Suprapubic skin (tissue), 4 donors: ENCODE measurements at places on chromosomes 2 and 18.
A peak's percentile ranks its signal among the peaks of the same experiment; 100 is the strongest.

DNA sequence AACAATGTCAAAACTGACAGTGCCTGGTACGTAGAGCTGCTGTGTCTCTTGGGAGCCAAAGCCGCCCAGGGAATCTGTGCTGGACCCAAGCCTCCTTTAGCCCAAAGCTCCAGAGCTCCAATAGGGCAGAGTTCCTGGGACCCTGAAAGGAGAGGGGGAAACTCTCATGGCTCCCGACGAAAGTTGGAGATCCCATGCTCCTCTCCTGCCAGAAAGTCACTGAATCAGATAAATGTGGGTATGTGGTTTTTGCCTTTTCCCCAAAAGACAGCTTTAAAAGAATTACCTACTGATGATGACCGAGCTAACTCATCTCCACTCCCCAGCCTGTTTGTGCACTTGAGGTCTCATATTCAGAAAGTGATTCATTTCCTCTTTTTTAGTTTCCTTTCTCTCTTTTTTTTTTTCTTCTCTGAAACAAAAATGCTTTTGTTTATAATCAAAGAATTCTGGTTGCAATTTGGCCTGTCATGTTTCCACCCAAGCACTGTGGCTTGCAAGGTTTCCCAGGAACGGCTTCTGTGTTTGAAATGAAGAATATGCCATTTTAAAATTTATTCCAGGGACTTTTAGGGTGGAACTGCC lies 14.1 kb upstream of the PMAIP1 start:
- no peaks in the 10 kb centered on the region for H3K36me3 ChIP-seq
- no peaks in the 10 kb centered on the region for H3K27me3 ChIP-seq
- no peak overlapping the region for H3K27ac ChIP-seq
- DNase-seq, result no peak
- no peak overlapping the region for H3K4me3 ChIP-seq
- H3K4me1 ChIP-seq, result peaks cover 26% of the 10 kb centered on the region

- H3K27ac ChIP-seq, result no peak overlapping the region
- H3K4me3 ChIP-seq, result no peak overlapping the region
- H3K27me3 ChIP-seq, result peaks cover 3% of the 10 kb centered on the region
- peaks cover 4% of the 10 kb centered on the region for H3K4me1 ChIP-seq
- H3K36me3 ChIP-seq, result no peaks in the 10 kb centered on the region
- no peak for DNase-seq
Observed at GRCh38 chr2:201909961-201910361, 103.6 kb downstream of the CDK15 start.

DNA sequence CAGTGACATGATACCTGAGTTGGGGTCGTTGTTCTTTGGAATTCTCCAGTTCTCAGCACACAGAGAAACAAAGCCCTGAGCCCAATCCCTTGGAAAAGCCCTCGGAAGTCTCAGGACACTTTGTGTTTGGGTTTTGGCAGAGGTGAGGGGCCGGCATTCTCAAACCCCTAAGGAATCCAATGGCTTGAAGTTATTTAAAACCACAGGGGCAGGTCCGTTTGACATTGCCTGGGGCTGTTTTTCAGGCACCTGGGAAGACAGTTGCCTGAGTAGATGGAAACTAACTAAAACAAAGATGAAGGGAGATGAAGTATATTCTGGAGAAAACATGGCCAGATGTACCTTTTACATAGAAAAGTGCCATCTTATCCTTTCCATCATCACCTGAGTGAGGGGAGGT lies 22.5 kb upstream of the OTOF start:
- H3K27ac ChIP-seq, result no peak overlapping the region
- H3K36me3 ChIP-seq, result no peaks in the 10 kb centered on the region
- H3K27me3 ChIP-seq, result peaks cover 31% of the 10 kb centered on the region
- DNase-seq, result no peak

DNA sequence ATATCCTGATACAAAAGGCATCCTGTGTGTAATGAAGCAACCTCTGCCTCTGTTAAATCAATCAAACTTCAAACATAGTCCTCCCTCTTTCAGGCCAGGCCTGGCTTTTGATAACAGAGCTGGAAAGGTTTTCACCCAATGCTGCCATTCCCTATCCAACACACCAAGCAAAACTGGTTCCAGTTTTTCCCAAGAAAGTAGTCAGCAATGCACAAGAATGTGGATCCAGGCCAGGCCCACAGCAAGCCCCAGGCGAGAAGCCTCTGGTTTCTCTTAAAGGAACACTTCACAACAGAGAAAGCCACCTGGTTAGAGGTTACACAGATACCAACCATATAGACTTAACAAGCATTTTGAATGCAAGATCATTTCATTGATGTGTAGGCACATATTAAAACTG lies 49.2 kb upstream of the CCDC150 start:
- no peak overlapping the region for H3K4me3 ChIP-seq
- DNase-seq, result no peak
- no peak overlapping the region for H3K27ac ChIP-seq

DNA sequence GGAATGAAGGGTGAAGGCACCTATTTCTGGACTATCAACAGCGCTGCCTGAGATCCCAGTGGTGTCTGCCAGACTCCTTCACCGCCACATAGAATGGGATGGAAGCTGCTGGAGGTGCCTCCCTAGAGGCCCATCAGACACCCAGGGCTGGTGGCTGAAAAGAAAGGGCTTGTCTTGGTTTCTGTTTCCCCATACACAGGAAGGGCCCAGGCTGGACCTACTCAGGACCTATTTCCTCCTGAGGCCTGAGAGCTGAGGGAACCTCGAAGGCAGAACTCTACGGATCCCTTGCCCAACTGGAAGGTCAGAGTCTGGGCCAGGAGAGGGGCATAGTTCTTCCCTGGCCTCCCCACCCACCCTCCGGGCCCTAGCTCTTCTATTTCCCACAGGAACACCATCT lies 2.9 kb upstream of the CLEC4F start:
- no peaks in the 10 kb centered on the region for H3K4me1 ChIP-seq
- no peak overlapping the region for H3K4me3 ChIP-seq
- H3K36me3 ChIP-seq, result no peaks in the 10 kb centered on the region
- DNase-seq, result no peak
- no peak overlapping the region for H3K27ac ChIP-seq

GRCh38 chr2:173555833-173556232 lies 201.2 kb downstream of the CDCA7 start:
- peaks cover 6% of the 10 kb centered on the region for H3K4me1 ChIP-seq
- no peaks in the 10 kb centered on the region for H3K36me3 ChIP-seq
- no peak overlapping the region for H3K27ac ChIP-seq
- no peak for DNase-seq

DNA sequence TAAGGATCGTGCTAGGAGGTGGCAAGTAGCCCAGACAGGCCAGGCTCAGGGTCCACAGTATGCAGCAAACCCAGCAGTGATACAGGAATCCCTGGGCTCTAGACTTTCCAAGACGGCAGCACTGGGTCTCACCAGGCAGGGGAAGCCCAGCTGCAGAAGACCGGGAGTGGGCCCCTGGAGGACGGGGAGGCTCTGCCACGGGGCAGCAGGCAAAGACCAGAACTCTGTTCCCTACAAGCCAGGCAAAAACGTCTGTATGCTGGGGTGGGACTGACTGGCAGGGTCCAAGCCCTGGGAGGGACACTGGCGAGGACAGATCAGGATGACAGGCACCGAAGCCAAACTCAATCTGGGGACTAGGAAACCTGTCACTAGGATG lies 98.9 kb upstream of the SEC11C start:
- no peak for DNase-seq
- no peaks in the 10 kb centered on the region for H3K27me3 ChIP-seq
- H3K4me3 ChIP-seq, result no peak overlapping the region
- H3K4me1 ChIP-seq, result peaks cover 9% of the 10 kb centered on the region

- DNase-seq, result no peak
- H3K27ac ChIP-seq, result no peak overlapping the region
- H3K27me3 ChIP-seq, result no peaks in the 10 kb centered on the region
Observed at GRCh38 chr18:54679318-54680149, 88.5 kb downstream of the DYNAP start.

DNA sequence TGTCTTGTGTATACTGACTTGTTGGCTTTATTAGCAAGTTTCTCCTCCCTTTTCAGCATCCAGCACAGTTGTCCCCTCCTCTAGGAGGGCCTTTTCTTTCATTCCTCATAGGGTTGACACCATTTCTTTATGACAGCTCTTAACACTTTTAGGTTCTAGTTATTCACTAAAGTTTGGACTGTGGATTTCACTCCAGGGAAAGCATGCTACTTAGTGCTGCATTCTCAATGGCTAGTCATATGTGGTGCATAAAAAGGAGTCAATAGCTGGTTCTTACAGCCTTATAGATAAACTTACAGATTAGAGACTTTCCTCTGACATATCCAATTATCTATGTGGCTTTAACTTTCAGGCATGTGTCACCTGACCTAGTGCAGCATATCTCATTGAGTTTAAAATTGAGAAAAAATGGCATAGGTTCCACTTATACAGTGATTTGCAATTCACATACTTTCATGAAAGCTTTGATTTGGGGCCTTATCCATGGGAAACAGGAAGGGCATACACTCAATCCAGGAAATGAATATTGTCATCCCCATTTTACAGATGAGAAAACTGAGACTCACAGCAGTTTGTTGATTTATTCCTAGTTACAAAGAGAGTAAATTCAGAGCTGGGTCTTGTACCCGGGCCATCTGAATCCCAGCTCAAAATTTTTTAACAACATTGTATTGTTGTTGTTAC lies 289.7 kb downstream of the LPIN1 start:
- H3K4me3 ChIP-seq, result no peak overlapping the region
- no peak for DNase-seq
- H3K27me3 ChIP-seq, result no peaks in the 10 kb centered on the region
- no peaks in the 10 kb centered on the region for H3K36me3 ChIP-seq
- no peaks in the 10 kb centered on the region for H3K4me1 ChIP-seq

GRCh38 chr2:102313950-102314349 lies 2.6 kb downstream of the IL1RL1 start:
- H3K27me3 ChIP-seq, result peaks cover under 1% of the 10 kb centered on the region
- no peak overlapping the region for H3K4me3 ChIP-seq
- no peaks in the 10 kb centered on the region for H3K36me3 ChIP-seq
- no peak for DNase-seq
- no peaks in the 10 kb centered on the region for H3K4me1 ChIP-seq

DNA sequence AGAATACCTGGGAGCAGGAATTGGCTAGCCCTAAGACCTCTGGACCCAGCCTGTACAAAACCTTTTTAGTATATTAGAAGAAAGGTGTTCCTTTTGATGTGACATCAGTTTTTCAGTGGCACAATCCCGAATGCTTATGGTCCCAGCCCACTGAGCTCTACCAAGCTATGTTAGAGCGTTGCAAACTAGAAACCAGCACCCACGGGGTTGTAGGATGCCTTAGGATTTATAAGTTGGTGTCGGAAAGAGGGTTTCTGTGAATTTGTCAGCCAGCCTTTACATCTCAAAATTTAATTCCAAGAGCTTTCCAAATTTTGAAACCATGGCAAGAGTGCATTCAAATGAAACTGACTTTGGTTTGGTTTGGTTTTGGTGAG lies 499 bp upstream of the LMAN1 start:
- H3K27me3 ChIP-seq, result no peaks in the 10 kb centered on the region
- H3K27ac ChIP-seq, result peak overlapping the region; percentile 91
- peaks cover 31% of the 10 kb centered on the region for H3K4me1 ChIP-seq
- H3K4me3 ChIP-seq, result peak overlapping the region; percentile 86
- H3K36me3 ChIP-seq, result peaks cover 5% of the 10 kb centered on the region

GRCh38 chr2:28687640-28688385 lies 63.8 kb upstream of the PPP1CB start:
- no peaks in the 10 kb centered on the region for H3K27me3 ChIP-seq
- H3K4me1 ChIP-seq, result peaks cover 13% of the 10 kb centered on the region
- no peak for DNase-seq
- H3K36me3 ChIP-seq, result no peaks in the 10 kb centered on the region
- H3K4me3 ChIP-seq, result no peak overlapping the region

DNA sequence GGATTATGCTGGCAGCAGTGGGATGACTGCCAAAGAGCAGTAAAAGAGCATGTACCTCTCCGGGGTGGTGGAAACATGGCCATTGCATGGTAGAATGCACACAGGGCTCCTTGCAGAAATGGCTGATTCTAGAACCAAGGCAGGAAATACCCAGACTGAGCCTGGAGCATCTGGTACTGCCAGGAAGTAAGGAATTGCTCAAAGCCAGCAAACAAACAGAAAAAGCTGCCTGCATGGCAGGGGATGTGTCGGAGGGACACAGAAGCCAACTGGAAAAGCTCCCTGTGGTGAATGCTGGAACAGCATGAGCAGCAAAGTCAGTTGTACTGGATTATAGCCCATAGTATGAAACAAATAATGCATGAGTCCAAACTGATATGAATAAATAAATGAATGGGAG lies 78.0 kb upstream of the NFATC1 start:
- peaks cover 28% of the 10 kb centered on the region for H3K36me3 ChIP-seq
- H3K27ac ChIP-seq, result no peak overlapping the region
- no peak overlapping the region for H3K4me3 ChIP-seq
- peaks cover 3% of the 10 kb centered on the region for H3K4me1 ChIP-seq
- H3K27me3 ChIP-seq, result no peaks in the 10 kb centered on the region

DNA sequence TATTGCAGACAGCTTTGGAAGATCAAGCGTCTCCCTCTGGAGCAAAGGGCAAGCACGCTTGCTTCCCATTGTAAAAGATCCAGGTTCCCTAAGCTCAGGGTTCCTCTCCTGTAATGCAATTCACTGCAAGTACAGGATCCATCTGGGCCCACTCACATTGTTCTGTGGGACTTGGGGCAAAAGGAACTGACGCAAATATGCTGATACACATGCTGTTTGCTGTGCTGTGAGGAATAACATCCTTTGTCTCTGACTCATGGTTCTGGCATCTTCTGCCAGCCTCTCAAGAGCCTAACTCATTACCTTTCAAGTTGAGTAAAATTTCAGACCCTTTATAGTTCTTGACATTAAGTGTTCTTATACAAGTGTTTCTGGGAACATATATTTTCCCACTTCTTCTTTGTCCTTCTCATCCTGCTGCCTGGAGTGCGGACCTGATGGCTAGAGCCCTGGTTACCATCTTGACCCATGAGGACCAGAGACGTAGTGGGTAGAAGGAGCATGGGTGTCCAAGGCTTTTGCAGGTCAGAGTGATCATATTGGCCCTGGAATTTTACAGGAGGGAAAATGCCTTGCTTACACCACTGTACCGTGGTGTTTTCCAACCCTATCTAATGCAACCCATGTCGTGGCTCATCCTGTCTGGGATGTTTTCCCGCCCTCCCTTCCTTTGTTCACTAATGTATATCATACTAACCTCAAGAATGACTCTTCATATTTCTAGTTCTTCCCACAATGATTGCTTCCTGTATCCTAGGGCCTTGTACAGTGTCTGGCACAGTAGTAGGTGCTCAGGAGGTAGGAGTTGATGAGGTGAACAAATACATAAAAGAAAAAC lies 145.7 kb upstream of the GLI2 start:
- DNase-seq, result no peak
- H3K36me3 ChIP-seq, result no peaks in the 10 kb centered on the region
- H3K4me1 ChIP-seq, result peaks cover 26% of the 10 kb centered on the region
- no peak overlapping the region for H3K27ac ChIP-seq
- H3K27me3 ChIP-seq, result peaks cover 27% of the 10 kb centered on the region

DNA sequence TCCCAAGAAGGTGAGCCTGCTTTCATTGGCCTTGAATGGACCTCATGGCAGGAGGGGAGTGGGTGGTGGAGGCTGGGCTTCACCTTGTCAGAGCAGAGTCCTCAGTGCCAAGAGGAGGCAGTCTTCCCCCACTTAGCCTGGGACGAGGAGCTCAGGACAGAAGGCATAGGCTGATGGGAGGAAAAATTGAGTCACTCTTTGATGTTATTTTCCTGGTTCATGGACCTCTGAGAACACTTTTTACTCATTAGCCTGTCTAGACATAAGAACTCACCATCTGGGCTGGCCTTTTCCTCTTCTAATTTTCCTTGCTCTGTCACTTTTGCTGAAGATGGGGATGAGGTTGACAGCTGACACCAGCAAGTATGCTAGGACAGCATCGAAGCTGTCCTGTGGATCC lies 225.7 kb upstream of the TNP1 start:
- H3K4me3 ChIP-seq, result no peak overlapping the region
- H3K27me3 ChIP-seq, result no peaks in the 10 kb centered on the region
- H3K27ac ChIP-seq, result no peak overlapping the region
- DNase-seq, result no peak
